HEK293T (cell line): ENCODE measurements at places on chromosomes 11 and 22.

- DNase-seq, result no peak
These were observed 25.1 kb downstream of the RPL27A start for GRCh38 chr11:8707541-8708191.

GRCh38 chr11:112525270-112525669, 264.6 kb upstream of the PLET1 start:
- DNase-seq, result no peak

- no peak for DNase-seq
These were observed 28.4 kb upstream of the SCN3B start for GRCh38 chr11:123682696-123683410.

DNA sequence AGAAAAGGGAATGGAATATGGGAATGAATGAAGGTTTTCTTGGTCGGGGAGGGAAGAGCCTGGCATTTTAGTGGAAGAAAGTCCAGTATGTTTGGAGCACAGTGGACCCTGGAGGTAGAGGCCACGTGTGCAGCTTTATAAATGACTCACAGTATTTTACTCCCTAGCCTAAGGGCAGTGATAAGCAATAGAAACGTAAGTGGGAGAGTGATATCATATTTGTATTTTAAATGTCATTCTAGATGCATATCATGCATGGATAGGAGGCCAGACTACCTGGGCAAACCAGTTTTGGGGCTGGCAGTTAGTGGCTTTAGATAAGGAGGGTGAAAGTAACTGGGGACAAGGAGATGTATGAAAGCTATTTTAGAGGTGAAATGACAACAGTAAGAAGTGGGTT, 174.1 kb downstream of the ARHGAP42 start:
- no peak for DNase-seq

- no peak for DNase-seq
These were observed 17.5 kb upstream of the CD3E start for GRCh38 chr11:118287006-118287405.

GRCh38 chr11:69014084-69014851, 1.2 kb upstream of the MRGPRF start:
- no peak for DNase-seq

- DNase-seq, result no peak
These were observed 44.2 kb downstream of the TENM4 start for GRCh38 chr11:79396674-79397073.

- DNase-seq, result no peak
These were observed 38.0 kb upstream of the IL17RA start for GRCh38 chr22:17046566-17047348.

DNA sequence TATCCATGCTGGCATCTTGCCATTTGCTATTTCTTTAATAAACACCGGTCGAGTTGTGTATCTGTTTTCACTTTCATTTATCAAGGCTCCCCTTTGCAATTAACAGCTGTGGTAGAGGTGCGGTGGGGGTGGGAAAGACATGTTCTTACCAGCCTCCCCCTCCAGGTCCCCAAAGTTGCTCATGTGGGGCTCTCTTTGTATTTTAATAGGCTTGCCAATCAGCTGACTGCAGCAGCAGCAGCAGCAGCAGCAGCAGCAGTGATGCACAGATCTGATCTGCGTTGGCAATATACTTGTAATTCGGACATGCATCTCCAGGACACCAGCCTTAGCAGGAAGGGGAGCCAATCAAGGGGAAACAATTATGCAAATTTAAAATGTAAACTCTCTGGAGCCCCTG, 40.3 kb upstream of the E2F8 start:
- no peak for DNase-seq

DNA sequence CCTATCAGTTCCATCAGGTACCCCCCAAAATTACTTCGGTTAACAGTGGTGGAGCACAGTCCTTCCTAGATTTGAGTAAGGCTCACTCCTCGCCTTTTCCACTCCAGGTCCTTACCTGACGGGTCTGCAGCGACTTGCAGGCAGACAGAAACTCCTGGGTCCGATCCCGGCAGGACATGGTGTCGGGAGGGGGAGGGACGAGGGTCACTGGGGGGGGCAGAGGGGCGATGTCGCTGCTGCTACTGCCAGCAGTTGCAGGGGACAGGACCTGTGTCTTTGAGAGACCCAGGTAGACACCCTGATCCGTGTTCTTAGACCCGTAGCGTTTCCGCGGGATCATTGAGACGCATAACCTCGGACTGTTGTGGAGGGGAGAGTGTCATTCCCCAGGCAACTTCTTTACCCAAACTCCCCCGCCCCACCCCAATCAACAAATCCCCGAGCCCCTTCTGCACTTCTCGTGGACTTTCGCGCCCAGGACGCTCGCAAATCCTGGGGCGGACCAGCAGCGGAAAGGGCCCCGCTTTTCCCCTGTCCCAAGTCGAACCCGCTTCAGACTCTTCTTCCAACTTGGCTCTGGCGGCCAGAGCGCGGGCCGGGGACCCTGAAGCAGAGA, 839 bp downstream of the STX5 start:
- DNase-seq, result peak; percentile 50

GRCh38 chr11:134532921-134533421, 120.9 kb upstream of the B3GAT1 start:
- no peak for DNase-seq

- DNase-seq, result no peak
These were observed 77.0 kb downstream of the GRAMD1B start for GRCh38 chr11:123507043-123507442.

GRCh38 chr22:38398609-38399461, 56.2 kb downstream of the KCNJ4 start:
- peak; percentile 95 for DNase-seq

DNA sequence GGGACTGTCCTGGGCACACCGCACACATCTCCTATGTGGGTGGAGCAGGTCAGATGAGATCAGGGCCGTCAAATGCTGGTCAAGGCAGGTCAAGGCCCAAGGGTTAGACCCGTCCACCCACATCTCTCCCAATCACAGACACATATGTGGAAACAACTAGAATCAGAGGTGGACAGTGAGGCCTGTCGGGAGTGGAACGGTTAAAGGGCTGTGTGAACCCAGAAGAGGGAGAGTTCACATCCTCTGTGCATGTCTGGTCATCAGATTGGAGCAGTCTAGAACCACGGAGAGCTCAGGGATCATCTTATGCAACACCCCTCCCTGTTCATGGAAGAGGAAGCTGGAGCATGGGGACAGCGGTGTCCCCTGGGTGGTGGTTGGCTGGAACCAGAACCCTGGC, 5.9 kb downstream of the ARL2 start:
- no peak for DNase-seq
